ENCODE measurements at places on chromosomes 11 and 22.

DNA sequence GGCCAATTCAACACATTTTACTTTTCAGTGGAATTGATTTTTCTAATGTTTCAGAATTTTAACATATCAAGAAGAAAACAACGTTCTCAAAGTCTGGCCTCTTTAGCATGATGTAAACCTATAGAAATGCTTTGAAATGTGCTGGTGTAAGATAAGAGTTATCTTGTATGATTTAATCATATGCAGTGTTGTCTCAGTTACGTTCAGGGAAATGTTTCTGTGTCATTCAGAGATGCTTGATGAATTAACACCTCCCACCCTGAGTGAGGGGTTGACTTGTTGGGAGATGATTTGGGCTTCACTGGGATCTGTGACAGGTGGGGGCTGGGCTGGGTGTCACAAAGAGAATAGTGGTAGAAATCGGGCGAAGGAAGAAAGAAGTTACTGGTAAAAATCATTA lies 15.7 kb upstream of the MYO18B start:
- DNase-seq: no peak

- no peak for DNase-seq
Observed at GRCh38 chr11:83816572-83817187, 530.5 kb upstream of the CCDC90B start.

GRCh38 chr22:43262990-43263644 lies 76.2 kb upstream of the TTLL12 start:
- DNase-seq: no peak

GRCh38 chr11:3148990-3149851 lies 15.9 kb downstream of the OSBPL5 start:
- DNase-seq: no peak

GRCh38 chr22:48204296-48204695 lies 1441.8 kb downstream of the TBC1D22A start:
- DNase-seq: no peak

DNA sequence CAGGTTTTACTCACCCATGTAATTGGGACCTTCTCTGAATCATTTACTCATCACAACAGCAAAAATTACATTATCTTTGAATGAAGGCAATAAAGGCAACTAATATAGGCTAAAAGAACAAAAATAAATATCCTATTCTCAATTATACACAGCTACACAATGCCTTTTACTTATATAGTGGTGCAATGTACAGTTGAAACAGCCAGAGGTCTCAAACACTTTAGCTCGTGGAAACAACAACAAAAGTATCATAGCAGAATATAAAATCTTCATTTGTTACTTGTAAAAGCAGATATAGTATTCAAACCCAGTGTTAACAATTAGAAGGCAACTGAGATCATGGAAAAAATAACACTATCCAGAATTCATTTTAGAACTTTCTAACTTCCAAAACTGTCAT lies 20.6 kb upstream of the CCDC34 start:
- no peak for DNase-seq

DNA sequence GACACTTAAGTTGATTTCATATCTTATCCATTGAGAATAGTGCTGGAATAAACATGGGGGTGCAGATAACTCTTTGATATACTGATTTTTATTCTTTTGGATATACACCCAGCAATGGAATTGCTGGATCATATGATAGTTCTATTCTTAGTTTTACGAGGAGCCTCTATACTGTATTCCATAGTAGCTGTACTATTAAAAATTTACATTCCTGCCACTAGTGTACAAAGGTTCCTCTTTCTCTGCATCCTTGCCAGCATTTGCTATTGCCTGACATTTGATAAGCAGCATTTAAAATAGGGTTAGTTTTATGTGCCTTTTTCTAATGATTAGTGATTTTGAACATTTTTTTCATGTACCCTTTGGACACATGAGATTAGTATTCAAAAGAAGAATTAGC lies 554.2 kb downstream of the JRKL start:
- DNase-seq: no peak

DNA sequence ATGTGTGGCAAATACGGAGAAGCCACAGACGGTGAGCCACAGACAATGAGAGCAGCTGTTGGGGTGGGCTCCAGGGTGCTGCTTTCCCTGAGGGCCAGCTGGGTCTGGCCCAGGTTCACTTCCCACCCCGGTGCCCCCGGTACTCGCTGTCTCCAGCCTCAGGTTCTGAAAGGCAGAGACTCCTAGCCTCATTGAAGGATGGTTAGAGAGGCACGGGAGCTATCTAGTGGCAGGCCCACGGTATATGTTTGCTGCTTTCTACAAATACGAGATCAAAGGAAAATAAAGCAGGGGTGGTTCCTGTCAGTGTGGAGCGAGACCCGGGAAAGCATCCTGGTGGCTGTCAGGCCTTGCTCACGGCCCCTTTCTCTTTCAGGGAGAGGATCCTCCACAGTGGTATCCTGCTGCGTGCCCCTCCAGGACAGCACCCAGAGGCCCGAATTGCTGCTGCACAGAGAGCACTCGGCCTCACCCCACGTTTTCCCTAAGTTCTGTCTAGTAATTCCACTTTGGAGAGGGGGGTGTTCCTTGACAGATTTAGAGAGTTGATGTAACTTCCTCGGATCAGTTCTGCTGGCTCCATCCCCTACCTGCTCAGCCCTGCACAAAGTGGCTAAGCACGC lies 3.0 kb downstream of the TMEM80 start:
- DNase-seq: no peak

DNA sequence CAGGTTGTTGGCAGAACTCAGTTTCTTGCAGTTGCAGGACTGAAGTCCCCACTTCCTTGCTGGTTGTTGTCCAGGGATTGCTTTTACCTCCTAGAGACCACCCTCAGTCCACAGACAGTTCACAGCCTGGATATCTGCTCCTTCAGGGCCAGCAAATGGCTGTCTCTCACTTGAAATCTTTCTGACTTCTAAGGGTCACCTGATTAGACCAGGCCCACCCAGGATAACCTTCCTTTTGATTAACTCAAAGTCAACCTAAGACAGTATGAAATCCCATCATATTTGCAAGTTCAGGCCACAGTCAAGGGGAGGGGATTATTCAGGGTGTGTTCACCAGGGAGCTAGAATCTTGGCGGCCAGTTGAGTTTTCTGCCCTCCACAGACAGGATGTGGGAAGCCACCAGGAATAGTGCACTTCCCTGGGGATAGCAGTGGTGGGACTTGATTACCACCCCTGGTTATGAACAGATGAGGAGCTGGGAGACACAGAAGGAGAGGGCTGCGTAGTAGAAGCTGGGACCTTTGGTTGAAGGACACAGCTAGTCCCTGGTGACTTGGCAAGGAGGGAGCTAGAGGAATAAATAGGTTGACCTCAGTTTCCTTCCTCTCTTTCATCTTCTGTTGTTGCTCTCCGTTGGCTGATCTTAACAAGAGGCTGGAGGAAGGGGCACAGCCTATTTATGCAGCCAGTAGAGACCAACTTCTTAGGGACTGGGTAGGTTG lies 33.4 kb downstream of the MIAT start:
- DNase-seq: no peak

GRCh38 chr22:40273319-40273718 lies 73.0 kb upstream of the ADSL start:
- DNase-seq: no peak

- no peak for DNase-seq
Observed at GRCh38 chr11:40819230-40819629, 640.2 kb downstream of the LRRC4C start.

GRCh38 chr11:12540075-12540680 lies 134.0 kb upstream of the TEAD1 start:
- DNase-seq: no peak

All from DMS 273 treated with DMSO at 0.1 percent for 48 hours (cell line).